Stimulated activated CD4-positive, alpha-beta T cell treated with anti-CD3 and anti-CD28 coated beads, Interleukin-1b, Interleukin-23, amount 100 ng/mL, for 1 hour (primary cell): ENCODE measurements at places on chromosomes 3 and 15.

DNA sequence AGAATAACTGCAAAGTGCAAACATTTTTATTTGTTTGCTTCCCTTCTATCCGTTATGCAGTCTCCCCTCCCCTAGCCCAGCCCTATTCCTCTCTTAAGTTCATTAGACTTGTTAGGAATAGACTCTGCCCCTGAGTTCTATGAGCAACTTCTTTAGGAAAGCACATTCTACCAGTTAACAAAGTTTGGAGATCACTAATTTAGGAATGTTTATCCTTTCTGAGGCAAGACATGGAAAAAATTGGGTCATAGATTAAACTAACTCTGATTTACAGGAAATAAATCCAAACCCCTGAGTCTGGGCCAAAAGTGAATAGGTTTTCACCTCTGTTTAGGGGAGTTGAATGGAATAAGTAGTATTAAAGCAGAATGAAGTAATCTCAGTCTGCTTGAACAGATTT, 34.4 kb downstream of the C3orf80 start:
- DNase-seq, result no peak

DNA sequence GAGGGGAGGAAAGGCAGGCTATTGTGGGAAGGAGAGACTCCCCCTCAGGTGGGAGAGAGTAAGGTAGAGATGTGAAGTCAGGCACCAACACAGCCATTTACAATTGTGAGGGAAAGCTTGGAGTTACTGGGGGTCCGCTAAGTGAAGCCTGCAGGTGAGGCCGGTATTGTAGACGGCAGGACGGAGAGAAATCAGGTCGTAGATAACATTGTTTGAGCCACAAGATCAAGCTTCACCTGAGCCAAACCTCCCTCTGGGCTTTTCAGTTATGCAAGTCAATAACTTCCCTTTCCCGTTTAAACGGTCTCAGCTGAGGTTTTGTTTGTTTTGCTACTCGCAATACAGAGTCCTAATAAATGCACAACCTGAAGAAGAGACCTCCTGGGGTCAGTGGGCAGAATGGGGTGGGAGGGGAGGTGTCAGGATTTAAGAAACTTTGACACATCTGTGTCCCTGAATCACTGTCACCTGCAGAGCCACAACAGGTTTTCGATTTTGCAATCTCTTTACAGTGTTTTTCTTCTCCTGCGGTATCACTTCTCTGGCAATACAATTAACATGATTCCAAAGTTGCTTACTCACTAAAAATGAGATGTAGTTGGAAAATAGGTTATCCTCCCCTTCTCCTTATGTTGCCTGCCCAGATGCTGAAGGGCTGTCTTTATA, 72.0 kb upstream of the GLCE start:
- DNase-seq, result no peak

DNA sequence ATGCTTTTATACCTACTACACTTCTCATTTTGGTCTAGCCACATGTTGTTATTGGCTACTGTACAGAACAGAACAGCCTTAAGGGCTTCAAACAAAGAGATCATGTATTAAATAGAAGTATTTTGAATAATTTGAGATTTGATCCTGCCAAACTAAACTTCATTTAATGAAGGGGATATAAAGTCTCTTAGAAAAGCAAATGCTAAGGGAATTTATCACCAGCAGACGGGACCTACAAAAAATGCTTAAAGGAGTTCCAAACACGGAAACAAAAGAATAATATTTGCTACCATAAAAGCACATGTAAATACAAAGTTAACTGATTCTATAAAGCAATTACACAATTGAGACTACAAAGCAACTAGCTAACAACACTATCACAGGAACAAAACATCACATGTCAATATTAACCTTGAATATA, 23.6 kb upstream of the FMN1 start:
- DNase-seq, result no peak

DNA sequence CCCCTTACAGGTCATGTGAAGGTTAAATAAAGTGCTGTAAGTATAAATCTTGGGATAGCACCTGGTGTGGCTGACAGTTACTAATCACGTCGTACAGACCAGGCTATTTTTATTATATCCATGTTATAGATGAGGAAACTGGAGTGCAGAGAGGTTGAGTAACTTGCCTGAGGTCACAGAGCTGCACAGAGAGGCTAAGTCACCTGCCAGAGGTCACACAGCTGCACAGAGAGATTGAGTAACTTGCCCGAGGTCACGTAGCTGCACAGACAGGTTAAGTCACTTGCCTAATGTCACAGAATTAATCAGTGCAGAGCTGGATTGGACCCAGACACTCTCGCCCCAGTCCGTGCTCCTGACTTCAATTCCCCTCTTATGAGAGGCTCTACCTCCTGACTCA, 171.5 kb downstream of the NUP210 start:
- no peak for DNase-seq

DNA sequence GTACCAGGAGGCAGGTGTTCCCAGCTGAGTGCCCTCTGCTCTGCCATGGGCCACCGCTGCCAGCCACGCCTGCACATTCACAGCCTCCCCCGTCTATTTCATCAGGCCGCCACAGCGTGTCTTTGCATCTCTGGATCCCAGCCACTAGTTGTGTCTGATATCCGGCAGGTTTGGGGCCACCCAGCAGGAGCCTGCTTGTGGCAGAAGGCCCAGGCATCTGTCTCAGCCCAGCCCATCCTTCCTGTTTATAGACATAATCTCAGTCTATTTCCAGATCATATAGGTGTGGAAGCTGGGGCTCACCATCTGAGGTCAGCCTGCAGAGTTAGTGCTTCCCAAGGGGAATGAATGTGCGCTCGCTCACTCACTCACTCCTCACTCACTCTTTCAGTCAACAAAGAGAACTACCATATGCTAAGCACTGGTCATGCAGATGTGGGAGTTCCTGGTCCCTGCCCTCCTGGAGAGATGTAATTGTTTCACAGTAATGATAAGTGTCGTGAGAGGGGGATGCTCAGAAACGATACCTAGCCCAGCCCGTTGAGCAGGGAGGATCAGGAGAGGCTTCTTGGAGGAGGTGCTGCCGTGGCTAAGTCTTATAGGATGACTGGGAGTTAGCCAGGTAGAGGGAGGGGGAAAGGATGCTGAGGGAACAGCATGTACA, 60.6 kb downstream of the FGD5 start:
- DNase-seq, result peak; percentile 7

DNA sequence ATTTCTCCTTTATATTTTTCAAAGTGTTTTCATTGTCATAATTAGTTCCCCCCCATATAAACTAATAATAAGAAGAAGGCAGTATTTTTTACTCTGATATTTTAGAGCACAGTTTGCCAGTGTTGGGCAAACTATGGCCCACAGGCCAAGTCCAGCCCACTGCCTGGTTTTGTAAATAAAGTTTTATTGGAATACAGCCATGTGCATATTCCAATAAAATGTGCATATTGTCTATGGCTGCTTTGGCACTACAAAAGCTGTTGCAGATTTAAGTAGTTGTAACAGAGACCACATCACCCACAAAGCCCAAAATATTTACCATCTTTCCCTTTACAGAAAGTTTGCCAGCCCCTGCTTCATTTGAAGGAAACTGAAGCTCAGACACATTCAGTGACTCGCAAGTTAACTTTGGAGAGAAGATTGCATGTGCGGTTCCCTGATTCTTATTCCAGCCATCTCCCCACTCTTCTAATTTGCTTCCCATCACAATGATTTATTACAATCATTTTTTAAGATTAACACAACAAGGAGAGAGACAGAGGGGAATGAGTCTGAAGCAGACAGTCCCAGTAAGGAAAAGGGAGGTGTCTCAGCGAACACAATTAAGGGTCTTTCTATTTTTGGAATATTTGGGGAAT, 48.9 kb downstream of the RFTN1 start:
- no peak for DNase-seq

DNA sequence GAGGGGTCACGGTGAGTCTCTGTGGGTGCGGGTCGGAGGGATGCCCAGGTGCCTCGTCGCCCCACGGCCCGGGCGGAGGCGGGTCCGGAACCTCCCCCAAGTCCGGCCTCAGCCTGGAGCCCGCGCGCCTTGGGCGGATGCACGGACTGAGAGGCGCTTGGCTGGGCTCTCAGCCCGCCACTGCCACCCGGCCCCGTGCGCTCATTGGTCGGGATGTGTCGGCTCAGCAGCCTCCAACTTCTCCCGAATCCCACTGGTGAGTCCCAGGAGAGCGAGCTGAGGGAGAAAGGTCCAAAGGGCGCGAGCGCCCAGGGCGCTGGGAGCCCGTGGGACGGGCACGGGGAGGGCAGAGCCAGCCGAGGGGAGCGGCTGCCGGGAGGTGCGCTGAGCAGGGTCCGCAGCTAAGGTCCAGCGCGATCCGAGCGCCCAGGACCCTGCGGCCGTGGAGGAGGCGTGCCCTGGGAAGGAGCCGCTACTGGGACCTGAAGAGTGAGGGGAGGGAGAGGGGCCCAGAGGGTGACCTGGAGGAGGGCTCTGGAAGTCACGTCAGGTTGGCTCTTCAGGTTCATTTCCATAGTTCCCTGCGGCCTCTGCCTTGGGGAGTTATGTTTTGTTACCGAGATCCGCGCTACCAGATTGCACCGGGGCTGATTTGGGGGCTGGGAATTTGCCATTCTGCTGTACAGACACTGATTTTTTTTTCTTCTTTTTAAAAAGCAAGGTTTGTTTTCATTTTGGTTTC, at the start of gene MME:
Gene MME (plus strand): TSS at position 574 of the 742 bp plus-strand sequence. CDS start 3,849 bp downstream, outside the sequence.
- DNase-seq, result no peak

- no peak for DNase-seq
These were observed 323.3 kb upstream of the TLE3 start for GRCh38 chr15:70420948-70421482.

GRCh38 chr3:84755860-84756259, 202.9 kb upstream of the CADM2 start:
- no peak for DNase-seq

DNA sequence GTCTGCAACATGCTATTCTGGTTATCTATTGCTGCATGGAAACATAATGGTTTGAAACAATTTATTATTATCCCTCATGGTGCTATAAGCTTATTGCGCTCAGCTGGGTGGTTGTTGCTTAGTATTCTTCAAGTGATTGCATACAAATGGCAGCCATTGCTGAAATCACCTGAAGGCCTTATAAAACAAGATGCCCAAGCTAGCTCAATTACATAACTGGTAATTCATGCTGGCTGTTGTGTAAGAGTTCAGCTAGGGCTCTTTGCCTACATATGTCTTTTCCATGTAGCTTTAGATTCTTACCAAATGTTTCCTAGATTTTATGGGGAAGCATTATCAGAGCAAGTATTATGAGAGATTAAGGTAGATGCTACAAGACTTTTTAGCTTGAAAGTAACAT, 644.0 kb upstream of the CBLB start:
- DNase-seq, result no peak

DNA sequence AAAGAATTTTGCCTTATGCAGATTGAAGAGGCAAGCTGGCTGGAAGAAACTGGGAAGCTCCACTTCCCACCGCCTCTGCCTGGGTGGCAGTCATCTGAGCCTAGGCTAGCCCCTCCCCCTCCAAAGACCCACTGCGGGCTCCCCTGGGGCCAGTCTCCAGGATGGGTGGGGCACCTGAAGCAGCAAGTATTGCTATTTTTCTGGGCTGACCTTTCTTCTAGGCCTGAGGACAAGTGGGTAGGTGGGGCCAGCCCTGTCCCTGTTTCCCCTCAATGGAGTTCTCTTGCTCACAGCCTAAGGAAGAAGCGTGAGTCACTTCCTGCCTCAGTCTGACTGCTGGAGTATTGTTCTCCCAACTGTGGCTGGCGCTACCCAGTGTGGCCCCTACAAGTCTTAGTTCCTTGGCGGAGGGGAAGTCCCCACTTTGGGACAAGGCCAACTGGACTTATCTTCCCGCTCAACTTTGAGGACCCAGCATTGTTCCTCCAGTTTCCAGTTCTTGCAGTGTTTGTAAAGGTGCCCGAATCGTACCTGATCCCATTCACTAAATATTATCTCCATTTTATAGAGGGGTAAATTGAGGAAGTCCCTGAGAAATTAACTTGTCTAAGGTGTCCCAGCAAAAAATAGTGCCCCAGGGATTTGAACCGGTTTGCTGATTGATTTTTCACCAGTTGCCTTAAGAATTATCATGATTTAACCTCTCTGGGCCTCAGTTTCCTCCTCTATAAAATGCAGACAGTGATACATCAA, 1.4 kb downstream of the FURIN start:
- no peak for DNase-seq

- DNase-seq, result no peak
These were observed 75.4 kb downstream of the CMTM8 start for GRCh38 chr3:32313723-32314473.

DNA sequence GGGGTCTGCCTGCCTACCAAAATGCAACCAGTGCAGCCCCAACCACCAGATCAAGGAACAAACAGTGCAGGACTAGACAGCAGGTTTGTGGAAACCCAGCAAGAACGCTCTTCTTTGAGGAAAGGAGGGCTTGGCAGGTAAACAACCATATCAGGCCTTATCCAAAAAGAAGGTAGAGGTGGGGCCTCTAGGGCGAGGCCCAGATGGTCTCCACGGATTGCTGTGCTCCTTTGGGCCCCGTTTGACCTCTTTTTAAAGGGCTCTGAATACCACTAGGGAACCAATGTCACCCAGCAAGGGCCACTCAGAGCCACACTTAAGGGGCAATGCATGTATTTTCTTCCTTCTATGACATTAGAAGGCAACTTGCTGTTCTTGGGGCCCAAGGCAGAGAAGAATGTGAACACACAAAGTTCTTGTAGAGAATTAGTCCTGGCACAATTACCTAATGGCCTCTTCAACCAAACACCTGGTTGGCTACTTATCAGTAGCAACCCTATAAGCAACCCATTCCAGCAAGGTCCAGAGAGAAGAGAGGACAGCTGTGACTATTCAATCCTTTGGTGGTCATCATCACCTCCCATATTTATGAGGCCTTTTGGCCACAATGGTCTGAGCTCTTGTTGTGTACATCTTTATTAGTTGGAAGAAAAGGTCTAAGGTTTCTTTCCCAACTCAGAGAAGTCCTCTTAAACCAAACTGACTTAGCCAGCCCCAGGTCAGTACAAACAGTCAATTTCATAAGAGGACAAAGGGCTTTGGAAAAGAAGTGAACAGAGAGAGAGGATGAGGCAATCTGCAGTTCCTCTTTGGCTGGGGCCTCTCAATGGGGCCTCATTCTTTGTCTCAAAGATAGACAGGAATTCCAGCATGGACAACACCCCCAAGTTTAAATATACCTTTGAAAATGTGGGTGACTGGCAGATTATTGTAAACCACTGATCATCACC, 36.0 kb downstream of the FOXP1 start:
- DNase-seq, result no peak

GRCh38 chr15:75782926-75783325, 60.3 kb upstream of the UBE2Q2 start:
- DNase-seq, result no peak

GRCh38 chr3:119468041-119468440, 722 bp upstream of the POGLUT1 start:
- DNase-seq, result no peak

GRCh38 chr15:51536965-51537574, 85.5 kb downstream of the DMXL2 start:
- no peak for DNase-seq

- no peak for DNase-seq
These were observed 35.4 kb downstream of the OSBPL10 start for GRCh38 chr3:31945738-31946052.

GRCh38 chr3:29282427-29283230, 1.8 kb downstream of the RBMS3 start:
- no peak for DNase-seq

DNA sequence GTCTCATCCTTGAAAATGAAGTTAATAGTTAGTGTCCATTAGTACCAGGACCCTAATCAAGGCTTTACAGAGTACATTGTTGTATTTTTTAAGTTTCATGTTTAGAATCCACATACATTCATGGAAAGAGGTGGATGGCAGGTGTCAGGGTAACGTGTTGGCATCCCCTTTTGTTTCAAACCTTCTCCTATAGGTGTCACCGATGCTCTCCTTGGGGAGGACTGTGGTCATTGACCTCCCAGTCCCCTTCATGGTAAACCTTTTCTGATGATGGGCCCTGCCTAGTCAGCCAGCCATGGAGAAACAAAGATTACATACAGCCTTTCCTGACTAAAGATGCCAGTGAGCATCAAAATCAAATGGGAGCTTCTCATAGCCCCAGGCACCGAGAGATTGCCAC, 574.8 kb downstream of the AGBL1 start:
- no peak for DNase-seq
